ENCODE measurements at places on chromosomes 13 and 19. TPM values are rescaled to one million over a fixed set of nuclear protein-coding genes. Genes with fewer than 3 reads are reported as not detected.
A peak's percentile ranks its signal among the peaks of the same experiment; 100 is the strongest.

IZUMO4 gene
- total RNA-seq: 3.1 TPM

MEDAG gene
- total RNA-seq: 163 TPM

PCP2 gene
- not detected for total RNA-seq

IZUMO2 gene
- not detected for total RNA-seq

GRCh38 chr19:46787331-46788261 lies 798 bp downstream of the SLC1A5 start:
- peaks cover 4% of the 10 kb centered on the region for H3K36me3 ChIP-seq
- H3K27me3 ChIP-seq: no peaks in the 10 kb centered on the region

GRCh38 chr19:43362745-43363144 lies 9.3 kb downstream of the CD177 start:
- no peak overlapping the region for H3K27ac ChIP-seq
- no peaks in the 10 kb centered on the region for H3K27me3 ChIP-seq
- no peaks in the 10 kb centered on the region for H3K4me1 ChIP-seq
- H3K4me3 ChIP-seq: no peak overlapping the region
- no peak for DNase-seq

CGB5 gene
- not detected for total RNA-seq

DNA sequence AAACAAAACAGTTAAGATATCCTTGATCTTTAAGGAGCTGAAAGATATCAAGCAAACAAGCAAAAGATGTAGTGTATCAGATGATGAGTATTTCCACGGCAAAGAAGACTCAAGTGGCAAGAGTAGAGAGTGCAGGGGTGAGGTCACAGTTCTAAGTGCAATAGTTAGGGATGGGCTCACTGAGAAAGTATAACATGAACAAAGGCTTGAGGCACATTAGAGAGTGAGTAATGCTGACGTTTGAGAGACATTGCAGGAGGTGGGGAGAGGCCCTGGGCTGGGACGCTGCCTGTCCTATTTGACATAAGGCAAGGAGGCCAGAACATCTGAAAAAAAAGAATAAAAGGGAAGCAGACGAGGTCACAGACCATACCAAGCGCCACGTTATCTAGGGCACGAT lies 1.4 kb downstream of the DUXA start:
- no peaks in the 10 kb centered on the region for H3K4me1 ChIP-seq
- H3K27me3 ChIP-seq: no peaks in the 10 kb centered on the region
- no peak for DNase-seq

- H3K4me3 ChIP-seq: peak overlapping the region; percentile 94
- no peaks in the 10 kb centered on the region for H3K27me3 ChIP-seq
- no peaks in the 10 kb centered on the region for H3K36me3 ChIP-seq
- DNase-seq: no peak
- H3K4me1 ChIP-seq: peaks cover 31% of the 10 kb centered on the region
- peak overlapping the region; percentile 96 for H3K27ac ChIP-seq
Observed at GRCh38 chr13:27450921-27451471, 632 bp upstream of the MTIF3 start.

SYNGR4 gene
- total RNA-seq: not detected

OR10H1 gene
- total RNA-seq: not detected

STXBP2 gene
- 23.4 TPM for total RNA-seq

DNA sequence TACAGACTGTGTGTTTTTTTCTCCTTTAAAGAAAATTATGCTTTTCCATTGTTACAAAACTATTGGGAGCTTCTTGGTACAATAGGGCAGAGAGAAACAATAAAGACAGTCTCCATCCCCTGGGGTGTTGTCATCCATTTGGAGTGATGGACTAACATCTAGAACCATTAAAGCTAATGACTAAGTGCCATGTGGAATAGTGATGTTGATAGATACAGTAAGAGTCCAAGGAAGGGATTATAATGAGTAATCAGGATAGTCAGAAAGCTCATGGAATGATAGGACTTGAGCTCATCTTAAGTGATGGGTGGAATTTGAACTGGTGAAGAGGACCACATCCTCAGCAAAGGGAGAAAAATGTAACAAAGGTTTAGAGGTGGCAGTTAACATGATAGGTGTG lies 24.1 kb upstream of the FRY start:
- no peaks in the 10 kb centered on the region for H3K27me3 ChIP-seq
- no peak for DNase-seq
- H3K4me1 ChIP-seq: peaks cover 11% of the 10 kb centered on the region
- no peak overlapping the region for H3K4me3 ChIP-seq
- H3K27ac ChIP-seq: no peak overlapping the region
- no peaks in the 10 kb centered on the region for H3K36me3 ChIP-seq

DNA sequence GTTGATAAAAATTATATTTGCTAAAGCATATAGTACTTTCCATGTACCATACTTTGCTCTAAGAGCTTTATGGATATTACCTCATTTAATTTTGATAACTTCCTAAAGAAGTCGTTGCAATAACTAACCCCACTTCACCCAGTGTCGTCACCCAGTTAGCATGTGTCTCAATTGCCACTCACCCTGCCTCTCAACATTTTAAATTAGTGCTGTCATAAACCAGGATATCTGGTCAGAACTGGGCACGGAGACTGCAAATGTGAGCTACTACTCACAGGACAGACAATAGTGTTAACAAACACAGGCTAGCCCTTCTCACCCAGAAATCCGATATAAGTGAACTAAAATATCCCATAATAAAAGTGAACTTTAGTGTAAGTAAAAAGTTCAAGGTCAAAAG lies 430.6 kb downstream of the KLF12 start:
- H3K27me3 ChIP-seq: no peaks in the 10 kb centered on the region
- no peak overlapping the region for H3K27ac ChIP-seq
- H3K36me3 ChIP-seq: no peaks in the 10 kb centered on the region
- no peaks in the 10 kb centered on the region for H3K4me1 ChIP-seq
- no peak overlapping the region for H3K4me3 ChIP-seq

FBXO27 gene
- 37.6 TPM for total RNA-seq

GRCh38 chr13:106537521-106537920 lies 2.1 kb upstream of the EFNB2 start:
- H3K27me3 ChIP-seq: no peaks in the 10 kb centered on the region
- H3K36me3 ChIP-seq: no peaks in the 10 kb centered on the region
- no peak for DNase-seq
- H3K4me3 ChIP-seq: no peak overlapping the region

MIA gene
- total RNA-seq: not detected

NUCB1 gene
- 671 TPM for total RNA-seq

- no peak for DNase-seq
- no peaks in the 10 kb centered on the region for H3K36me3 ChIP-seq
- H3K27ac ChIP-seq: no peak overlapping the region
- H3K4me1 ChIP-seq: no peaks in the 10 kb centered on the region
- no peaks in the 10 kb centered on the region for H3K27me3 ChIP-seq
Observed at GRCh38 chr19:39254531-39255345, 6.1 kb upstream of the IFNL4 start.

DNA sequence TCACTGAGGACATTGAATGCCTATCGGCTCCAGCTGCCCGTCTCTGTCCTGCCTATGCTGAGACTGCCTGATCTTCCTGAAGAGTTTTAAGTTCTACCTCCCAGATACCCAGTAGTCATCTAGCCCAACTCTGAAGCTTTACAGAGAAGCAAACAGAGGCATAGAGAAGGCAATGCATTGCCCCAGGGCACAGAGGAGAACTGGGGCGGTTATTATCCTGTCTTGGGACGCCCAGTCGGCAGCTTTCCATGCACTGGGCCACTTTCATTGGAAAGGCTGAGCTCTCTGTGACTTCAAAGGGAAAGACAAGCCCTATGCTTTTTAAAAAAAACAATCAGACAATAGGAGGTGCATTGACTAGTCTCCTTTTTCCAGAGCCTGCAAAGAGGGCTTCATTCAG lies 71.6 kb downstream of the HSPH1 start:
- H3K36me3 ChIP-seq: no peaks in the 10 kb centered on the region
- H3K4me1 ChIP-seq: no peaks in the 10 kb centered on the region
- H3K27me3 ChIP-seq: no peaks in the 10 kb centered on the region
- H3K4me3 ChIP-seq: no peak overlapping the region

CGB7 gene
- total RNA-seq: not detected

DNA sequence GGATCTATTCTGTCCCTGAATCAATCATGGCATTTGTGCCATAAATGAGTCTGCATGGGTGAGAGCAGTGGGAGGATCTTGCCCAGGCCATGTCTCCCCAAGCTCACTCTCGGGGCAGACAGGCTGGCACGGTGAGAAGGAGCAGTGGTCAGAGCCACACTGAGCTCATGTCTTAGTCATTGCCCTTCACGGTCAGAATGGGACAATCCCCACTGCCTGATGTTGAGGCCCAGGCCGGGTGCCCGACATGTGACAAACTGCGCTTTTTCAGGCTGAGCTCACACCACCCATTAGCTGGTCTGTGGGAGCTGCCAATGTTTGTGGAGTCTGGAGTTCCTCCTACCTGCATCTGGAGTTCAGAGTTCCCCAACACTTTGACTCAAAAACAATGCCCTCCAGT lies 481.9 kb downstream of the COG6 start:
- no peak overlapping the region for H3K4me3 ChIP-seq
- no peak for DNase-seq
- no peaks in the 10 kb centered on the region for H3K27me3 ChIP-seq
- H3K27ac ChIP-seq: no peak overlapping the region
- no peaks in the 10 kb centered on the region for H3K36me3 ChIP-seq
- H3K4me1 ChIP-seq: no peaks in the 10 kb centered on the region

MYBPC2 gene
- 0.14 TPM for total RNA-seq

DNA sequence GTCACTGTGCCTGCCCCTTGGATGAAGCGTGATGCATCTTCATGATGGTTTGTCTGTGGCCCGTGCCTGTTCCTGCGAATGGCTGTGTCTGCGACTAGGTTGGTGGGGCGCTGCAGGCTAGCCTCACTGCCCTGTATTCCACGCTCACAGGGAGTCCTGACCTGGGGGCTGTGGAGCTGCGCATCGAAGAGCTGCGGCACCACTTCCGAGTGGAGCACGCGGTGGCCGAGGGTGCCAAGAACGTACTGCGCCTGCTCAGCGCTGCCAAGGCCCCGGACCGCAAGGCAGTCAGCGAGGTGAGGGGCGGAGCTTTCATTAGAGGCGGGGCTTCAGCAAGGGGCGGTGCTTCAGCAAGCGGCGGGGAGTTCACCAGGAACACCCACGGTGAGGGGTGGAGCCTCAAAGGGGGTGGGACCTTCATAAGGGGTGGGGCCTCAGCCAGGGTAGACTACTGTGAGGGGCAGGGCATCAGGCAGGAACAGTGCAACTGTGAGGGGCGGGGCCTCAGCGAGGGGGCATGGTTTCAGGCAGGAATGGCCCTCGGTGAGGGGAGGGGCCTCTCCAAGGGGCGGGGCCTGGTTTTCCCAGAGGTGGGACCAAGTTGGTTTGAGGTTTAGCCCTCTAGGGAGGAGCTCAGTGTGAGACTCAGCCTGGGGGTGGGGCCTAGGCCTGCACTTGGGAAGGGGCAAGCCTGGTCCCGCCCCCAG lies 17.2 kb downstream of the PKN1 start:
- no peak overlapping the region for H3K27ac ChIP-seq
- DNase-seq: no peak
- H3K36me3 ChIP-seq: peaks cover 62% of the 10 kb centered on the region
- no peak overlapping the region for H3K4me3 ChIP-seq
- no peaks in the 10 kb centered on the region for H3K4me1 ChIP-seq

DNA sequence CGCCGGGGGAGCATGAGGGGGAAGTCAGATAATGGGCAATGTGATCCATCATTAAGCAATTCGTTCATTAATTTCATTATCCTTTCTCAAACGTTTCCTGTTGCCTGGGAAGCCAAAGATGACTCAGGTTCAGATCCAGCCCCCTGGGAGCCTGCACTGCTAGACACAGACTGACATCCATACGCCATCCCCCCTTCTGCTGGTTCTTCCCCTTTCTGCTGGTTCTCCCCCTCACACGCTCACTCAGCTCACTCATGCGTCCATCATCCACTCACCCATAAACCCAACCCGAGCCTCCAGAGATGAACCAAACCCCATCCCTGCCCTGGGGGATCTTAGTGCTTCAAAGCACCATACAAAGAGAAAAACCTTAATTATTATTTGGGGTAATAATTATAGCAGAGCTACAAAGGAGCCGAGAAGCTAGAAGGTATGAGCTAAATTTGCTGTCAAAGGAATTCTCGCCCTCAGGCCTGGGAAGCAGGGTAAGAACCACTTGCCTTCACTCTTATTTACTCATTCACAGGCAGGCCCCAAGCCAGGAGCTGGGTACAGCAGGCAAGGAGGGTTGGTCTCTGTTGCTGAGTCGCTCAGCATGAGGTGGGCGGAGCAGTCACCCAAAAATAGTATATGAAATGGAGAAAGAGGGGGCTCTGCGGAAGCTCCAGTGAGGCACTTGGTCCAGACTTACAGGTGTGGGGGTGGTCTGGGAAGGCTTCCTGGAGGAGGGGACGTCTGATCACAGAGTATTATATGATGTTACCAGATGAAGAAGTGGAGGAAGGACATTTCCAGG lies 7.0 kb upstream of the ZNF444 start:
- no peak for DNase-seq
- peaks cover 18% of the 10 kb centered on the region for H3K4me1 ChIP-seq
- no peak overlapping the region for H3K4me3 ChIP-seq
- no peak overlapping the region for H3K27ac ChIP-seq

GRCh38 chr19:11088506-11089253 lies 583 bp upstream of the LDLR start:
- peak overlapping the region; percentile 89 for H3K27ac ChIP-seq
- H3K4me1 ChIP-seq: peaks cover 65% of the 10 kb centered on the region
- H3K4me3 ChIP-seq: peak overlapping the region; percentile 78
- no peak for DNase-seq
- H3K36me3 ChIP-seq: no peaks in the 10 kb centered on the region
- no peaks in the 10 kb centered on the region for H3K27me3 ChIP-seq

DNA sequence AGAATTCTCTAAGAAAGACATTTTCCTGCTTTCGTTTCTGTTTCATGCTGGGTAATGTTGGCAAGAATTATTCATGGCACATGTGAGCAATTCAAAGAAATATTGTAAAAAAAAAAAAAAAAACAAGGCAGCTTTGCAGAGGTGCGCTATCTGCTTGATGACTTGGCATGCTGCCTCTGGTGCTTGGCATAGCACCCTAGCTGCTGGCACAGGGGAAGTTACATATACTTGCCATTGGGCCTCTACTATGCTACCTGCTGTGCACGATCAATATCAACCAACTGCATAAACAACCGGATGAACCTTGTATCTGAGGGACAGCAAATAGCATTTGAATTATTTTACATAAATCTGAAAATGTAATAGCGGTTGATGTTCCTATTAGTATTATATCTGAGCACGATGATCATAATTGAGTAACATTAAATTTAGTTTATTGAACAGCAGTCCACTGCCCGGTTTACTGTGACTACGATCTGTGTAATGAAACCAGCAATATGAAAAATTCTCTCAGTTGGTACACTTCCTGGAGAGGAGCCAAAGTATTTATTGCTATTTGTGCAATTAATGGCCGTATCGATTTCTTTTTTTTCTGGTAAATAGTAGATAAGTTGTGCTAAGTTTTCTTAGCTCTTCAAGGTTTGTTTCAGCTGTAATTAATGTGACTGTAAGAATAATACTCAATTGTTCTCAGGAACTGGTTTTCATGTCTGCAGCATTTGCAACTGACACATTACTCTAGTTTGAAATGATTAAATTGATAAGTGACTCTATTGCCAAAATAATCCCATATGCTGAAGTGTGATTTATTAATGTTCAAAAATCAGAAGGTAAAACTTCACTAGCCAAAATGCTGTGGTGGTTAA lies 717.3 kb downstream of the DACH1 start:
- no peaks in the 10 kb centered on the region for H3K4me1 ChIP-seq
- H3K27me3 ChIP-seq: no peaks in the 10 kb centered on the region
- DNase-seq: no peak
- H3K4me3 ChIP-seq: no peak overlapping the region

RFX1 gene
- 5.7 TPM for total RNA-seq

GRCh38 chr13:81302125-81302524 lies 961.2 kb upstream of the SPRY2 start:
- H3K36me3 ChIP-seq: no peaks in the 10 kb centered on the region
- DNase-seq: no peak
- no peak overlapping the region for H3K4me3 ChIP-seq
- H3K4me1 ChIP-seq: no peaks in the 10 kb centered on the region
- H3K27me3 ChIP-seq: no peaks in the 10 kb centered on the region

All from thoracic aorta (tissue), 2 donors.